ENCODE measurements at places on chromosomes 4 and X. TPM values are rescaled to one million over a fixed set of nuclear protein-coding genes. Genes with fewer than 3 reads are reported as not detected.

DNA sequence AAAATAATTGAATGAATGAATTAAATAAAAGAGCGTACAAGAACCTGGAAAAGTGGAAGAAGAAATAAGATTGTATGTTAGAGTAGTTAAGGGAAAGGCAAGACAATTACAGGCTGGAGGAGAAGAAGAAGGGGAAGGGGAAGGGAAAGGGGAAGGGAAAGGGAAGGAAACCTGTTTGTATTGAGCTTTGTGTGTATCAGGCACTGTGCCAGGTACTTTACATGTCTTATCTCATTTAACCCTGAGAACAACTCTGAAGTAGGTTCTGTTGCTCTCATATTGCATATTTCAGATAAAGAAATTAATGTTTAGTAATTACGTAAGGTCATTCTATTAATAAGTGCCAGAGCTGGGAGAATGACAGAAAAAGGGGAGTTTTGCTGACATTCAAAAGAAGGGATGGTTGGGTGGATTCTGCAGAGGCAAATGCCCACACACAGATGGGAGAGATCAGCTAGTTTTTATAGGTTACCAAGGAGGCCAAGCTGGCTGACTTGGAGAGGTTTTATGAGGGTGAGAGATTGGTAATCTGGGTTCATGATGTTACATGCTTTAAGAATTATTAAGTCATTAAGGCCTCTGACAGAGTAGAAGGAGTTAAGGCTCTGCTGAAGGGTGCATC is 92.3 kb upstream of the LCORL start:
- no peak overlapping the region for H3K27ac ChIP-seq
- H3K27me3 ChIP-seq: no peaks in the 10 kb centered on the region
- no peak for DNase-seq
- no peaks in the 10 kb centered on the region for H3K36me3 ChIP-seq
- no peak overlapping the region for H3K4me3 ChIP-seq

LINC00632 gene
- 0.12 TPM for total RNA-seq

DNA sequence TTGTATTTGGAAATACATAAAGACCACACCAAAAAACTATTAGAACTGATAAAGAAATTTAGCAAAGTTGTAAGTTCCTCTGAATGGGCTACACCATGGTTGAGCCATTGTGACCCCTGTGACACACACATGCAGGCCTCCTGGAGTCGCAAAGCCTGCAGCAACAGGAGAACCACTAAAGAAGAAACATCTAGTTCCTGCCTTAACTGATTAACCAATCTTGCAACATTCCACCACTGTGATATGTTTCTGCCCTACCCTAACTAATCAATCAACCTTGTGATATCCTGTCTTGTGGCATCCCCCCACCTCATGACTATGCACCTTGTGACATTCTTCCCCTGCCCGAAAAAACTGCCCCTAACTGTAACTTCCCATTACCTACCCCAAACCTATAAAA is 401.8 kb downstream of the PRDM5 start:
- H3K36me3 ChIP-seq: no peaks in the 10 kb centered on the region
- no peaks in the 10 kb centered on the region for H3K4me1 ChIP-seq
- no peak overlapping the region for H3K4me3 ChIP-seq
- no peaks in the 10 kb centered on the region for H3K27me3 ChIP-seq

FOXR2 gene
- total RNA-seq: not detected

DNA sequence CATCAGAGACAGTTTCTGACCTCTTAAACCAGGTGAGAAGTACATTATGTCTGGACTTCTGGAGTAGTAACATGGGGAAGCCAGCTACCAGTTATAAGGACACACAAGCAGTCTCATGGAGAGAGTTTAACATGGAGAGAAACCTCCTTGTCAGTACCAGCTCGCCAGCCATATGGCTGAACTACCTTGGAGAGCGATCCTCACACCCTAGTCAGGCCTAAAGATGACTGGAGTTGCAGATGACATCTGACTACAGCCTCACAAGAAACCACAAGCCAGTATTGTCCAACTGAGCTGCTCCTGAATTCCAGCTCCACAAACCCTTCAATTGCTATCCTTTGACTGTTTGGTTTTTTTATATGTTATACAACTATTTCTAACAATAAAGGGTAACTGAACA is 49.8 kb downstream of the PDHA2 start:
- no peak overlapping the region for H3K27ac ChIP-seq
- H3K4me3 ChIP-seq: no peak overlapping the region
- H3K4me1 ChIP-seq: no peaks in the 10 kb centered on the region
- DNase-seq: no peak
- H3K36me3 ChIP-seq: no peaks in the 10 kb centered on the region
